NCI-H1048 (cell line): ENCODE measurements at places on chromosomes 11 and 22.

DNA sequence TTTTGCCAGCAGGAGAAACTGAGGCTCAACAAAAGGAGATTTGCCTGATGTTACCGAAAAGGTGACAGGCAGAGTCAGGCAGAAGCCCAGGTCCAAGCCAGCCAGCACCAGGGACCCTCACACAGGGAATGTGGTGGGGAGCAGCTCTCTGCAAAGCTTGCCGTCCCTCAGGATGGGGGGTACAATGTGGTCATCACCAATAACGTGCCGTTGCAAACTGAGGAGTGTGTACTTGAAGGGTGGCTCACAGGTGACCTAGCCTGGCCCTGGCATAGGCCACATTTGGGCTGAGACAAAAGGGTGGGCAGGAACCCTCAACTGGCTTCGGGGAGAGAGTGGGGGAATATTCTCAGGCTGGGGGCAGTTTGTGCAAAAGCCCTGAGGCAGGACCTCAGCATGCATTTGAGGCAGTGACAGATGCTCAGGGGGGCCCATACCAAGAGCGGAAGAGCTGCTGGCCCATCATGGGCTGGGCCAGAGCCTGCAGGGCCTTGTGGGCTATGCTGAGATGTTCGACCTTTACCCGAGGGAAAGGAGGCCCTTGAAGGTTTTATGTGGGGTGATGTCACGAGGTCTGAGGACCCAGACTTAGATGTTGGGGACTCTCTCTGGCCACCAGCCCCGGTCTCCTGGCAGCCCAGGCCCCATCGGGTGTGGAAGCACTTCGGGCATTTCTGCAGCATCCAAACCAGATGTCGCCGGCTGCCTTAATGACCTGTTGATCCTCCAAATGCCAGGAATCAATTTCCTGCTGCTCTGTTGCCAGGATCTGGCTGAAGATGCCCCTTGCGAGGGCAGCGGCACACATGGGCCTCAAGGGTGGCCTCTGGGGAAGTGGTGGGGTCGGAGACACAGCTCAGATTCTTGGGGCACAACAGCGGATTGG, 57.4 kb upstream of the SHISAL1 start:
- DNase-seq = no peak

DNA sequence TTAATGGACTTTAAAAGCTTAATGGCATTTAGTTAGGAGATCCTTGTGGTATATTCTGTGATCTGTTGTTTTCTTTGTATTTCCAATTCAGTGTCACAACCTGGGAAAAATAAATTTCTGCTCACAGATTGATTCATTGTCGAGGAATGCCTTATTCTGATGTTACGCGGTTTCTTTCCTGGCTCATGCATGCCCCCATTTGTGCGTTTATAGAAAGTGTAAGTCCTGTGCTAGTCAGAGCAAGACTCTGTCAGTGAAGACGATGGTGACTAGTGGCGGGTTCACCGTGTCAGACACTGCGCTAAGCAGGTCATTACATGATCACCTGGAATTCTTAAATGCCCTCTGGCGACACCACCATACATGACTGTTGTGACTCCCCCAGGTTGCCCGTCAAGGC, 169.4 kb downstream of the TBC1D22A start:
- no peak for DNase-seq

DNA sequence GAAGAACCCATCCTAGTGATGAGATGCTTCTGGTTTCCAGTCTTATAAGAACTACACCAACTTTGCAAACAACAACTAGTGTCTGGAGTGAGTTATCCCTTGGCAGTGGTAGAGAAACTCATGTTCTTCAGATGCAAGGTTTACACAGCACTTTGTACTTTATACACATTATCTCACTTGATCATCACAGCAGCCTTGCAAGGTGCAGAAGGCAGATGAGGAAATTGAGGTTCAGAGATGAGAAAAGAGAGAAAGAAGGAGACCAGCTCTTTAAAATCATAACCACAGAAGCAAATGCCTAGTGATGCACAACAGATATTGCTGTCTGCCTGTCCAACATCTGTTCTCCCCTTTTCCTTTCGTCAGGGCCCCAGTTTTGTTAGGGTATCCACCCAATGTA, 16.7 kb upstream of the CD44 start:
- DNase-seq = no peak

DNA sequence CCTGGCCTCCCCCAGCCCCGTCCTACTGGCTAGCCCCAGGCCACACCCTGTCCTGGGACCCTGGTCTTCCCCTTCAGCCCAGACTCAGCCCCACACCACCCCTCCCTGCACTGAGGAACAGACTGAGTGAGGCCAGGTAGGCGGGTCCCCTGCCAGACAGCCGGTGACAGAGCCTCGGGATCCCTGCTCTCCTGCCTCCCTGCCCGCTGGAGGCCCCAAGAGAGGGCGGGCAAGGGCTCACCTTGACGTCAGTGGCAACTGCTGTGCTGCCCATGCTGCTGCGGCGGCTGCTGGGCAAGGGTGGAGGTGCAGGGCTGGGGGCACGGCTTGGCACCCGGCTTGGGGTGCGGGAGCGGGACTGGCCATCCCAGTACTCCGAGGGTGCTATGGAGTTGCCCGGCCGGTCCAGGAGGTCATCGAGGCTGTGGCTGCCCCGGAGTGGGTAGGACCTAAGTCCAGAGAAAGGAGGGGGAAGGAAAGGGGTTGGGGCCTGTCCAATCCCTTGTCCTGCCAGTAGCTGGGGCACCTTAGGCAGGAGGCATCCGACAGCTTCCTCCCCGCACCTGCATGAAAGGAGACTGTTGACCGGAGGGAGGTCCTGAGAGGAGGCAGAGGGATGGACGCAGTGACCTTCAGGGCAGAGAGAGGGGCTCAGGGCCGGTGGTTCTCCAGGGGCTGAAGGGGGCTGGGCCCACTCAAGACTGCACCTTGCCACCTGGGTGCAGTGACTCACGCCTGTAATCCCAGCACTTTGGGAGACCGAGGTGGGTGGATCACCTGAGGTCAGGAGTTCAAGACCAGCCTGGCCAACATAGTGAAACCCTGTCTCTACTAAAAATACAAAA, 2.2 kb upstream of the SLC16A8 start:
- no peak for DNase-seq

DNA sequence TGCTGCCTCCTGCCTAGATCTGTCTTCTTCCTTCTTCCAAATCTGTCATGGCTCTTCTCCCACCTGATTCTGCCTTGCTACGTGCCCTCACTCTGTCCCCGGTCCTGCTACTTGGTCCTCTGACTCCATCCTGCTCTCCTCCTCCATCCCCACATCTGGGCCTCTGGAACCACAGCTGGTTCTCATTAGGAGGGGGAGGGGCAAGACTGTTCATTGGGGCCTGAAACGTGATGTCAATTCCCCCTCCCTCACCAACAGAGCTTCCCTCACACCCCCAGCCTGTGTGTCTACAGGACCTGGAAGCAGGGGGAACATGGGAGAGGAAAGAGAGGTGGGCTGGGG, 9.1 kb downstream of the DCHS1 start:
- DNase-seq = no peak

- no peak for DNase-seq
These were observed 115.7 kb downstream of the SOX6 start for GRCh38 chr11:16240687-16241086.

DNA sequence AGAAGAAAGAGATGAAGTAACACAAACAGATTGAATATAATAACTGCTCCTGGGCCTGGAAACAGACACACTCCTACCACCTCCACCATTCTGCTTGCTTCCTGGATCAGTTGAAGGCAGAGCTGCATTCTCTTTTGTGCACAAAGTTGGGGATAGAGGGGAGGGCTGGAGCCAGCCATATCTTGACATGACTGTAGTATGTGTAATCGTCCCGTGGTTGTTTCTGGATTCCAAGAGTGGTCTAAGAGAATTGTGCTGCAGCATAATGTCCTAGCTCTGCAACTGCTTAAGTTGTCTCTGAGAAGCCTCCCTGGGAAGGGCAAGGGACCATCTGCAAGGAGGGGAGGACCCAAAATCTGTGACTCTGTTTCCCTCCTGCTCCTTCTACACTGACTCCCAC, 3.2 kb downstream of the CRY2 start:
- no peak for DNase-seq
